IMR-90 (cell line): ENCODE measurements at places on chromosomes 5 and 9. TPM values are rescaled to one million over a fixed set of nuclear protein-coding genes. Genes with fewer than 3 reads are reported as not detected.

DNA sequence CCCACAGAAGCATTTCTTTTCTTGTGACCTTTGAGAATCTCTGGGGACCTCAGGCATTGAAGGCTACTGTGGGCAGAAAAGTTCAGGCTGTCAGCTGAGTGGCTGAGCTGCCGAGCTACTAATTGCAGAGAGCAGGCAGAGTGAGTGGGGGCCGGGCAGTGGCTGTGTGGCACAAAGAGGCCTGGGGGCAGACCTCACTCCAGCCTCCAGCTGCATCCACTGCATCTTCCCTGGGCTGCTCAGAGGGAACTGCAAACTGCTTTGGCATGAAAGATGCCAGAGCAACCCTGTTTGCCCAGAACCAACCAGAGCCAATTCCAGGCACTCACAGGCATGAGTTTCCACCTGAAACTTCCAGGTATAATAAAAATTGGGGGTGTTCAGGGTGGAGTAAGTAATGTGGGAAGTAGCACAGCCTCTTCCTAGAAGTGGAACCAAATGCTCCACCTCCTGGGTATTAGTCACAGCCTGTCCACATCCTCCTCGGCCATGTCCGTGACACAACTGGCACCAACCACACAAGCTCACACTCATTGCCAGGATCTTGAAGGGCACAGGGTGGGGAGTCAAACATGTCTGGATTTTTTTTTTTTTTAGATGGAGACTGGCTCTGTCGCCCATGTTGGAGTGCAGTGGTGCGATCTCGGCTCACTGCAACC is 548.9 kb downstream of the BNC2 start:
- peaks cover 6% of the 10 kb centered on the region for H3K4me1 ChIP-seq
- no peak overlapping the region for H3K4me3 ChIP-seq
- H3K36me3 ChIP-seq: no peaks in the 10 kb centered on the region
- peak; percentile 61 for DNase-seq
- no peak overlapping the region for H3K27ac ChIP-seq
- no peaks in the 10 kb centered on the region; the same call in 1 of the 2 replicates for H3K27me3 ChIP-seq

DNA sequence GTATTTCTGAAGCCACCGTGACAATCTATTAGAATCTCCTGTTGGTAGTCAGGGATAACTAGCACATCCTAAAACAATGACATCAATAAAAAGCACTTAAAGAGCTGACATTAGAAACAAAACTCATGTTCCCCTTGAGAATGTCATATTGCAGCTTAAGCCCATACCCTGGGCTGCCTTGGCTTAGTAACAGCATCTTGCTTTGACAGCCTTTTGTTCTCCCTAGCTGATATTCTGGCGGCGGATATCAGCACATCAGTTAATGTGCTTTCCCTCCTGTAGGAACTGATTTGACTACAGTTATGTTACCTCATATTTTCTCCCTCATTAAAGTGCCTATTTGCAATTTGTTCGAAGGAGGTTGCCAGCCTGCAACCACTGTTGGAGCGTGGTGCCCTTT is 214.1 kb downstream of the CD180 start:
- peaks cover 2% of the 10 kb centered on the region; the same call in 1 of the 2 replicates for H3K4me1 ChIP-seq
- no peaks in the 10 kb centered on the region for H3K27me3 ChIP-seq
- no peak for DNase-seq
- no peak overlapping the region for H3K4me3 ChIP-seq

DNA sequence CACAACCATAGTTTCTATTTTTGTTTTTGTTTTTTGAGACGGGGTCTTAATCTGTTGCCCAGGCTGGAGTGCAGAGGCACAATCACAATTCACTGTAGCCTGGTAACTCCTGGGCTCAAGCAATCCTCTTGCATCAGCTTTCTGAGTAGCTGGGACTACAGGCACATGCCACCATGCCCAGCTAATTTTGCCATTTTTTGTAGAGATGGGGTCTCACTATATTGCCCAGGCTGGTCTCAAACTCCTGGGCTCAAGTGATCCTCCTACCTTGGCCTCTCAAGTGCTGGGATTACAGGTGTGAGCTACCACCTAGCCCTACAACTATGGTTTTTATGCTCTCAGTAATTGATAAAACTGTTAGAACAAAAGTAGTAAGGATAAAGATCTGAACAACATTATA is 147.5 kb upstream of the SHB start:
- H3K4me1 ChIP-seq: no peaks in the 10 kb centered on the region
- no peak overlapping the region for H3K27ac ChIP-seq
- no peak for DNase-seq
- H3K4me3 ChIP-seq: no peak overlapping the region
- peaks cover 38% of the 10 kb centered on the region for H3K27me3 ChIP-seq

DNA sequence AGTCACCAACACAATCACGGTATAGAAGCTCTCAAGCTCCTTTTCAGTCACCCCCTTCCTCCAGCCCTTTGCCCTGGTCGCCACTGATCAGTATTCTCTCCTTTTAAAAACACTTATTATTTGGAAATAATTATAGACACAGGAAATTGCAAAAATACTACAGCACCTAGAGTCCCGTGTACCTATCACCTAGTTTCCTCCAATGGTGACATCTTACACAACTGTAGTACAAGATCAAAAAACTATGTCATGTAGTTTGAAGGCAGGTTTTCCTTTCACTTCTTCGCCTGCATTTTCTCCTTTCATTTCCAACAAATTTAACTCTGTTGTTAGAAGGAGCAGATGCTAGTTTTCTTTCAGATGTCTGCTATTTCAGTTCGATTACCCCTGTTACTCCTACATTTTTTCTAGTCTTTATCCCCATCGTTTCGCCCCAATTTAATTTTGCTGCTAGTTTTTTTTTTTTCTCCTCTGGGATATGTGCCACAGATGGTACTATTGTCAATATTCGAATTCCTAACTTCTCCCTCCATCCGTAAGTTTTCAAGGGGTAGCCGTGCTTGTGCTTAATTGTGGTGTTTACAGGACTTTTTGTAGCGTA is 612 bp upstream of the ATG10 start:
- peak overlapping the region; percentile 93 for H3K27ac ChIP-seq
- H3K27me3 ChIP-seq: no peaks in the 10 kb centered on the region
- peak overlapping the region; percentile 99 for H3K4me3 ChIP-seq
- H3K4me1 ChIP-seq: no peaks in the 10 kb centered on the region
- no peaks in the 10 kb centered on the region for H3K36me3 ChIP-seq

- peaks cover 7% of the 10 kb centered on the region; the same call in 1 of the 2 replicates for H3K27me3 ChIP-seq
- H3K4me1 ChIP-seq: no peaks in the 10 kb centered on the region
- no peaks in the 10 kb centered on the region for H3K36me3 ChIP-seq
- no peak for DNase-seq
- H3K27ac ChIP-seq: no peak overlapping the region
Observed at GRCh38 chr5:39231705-39232525, 12.6 kb upstream of the FYB1 start.

PLAC8L1 gene
- total RNA-seq: not detected in 2 replicates
